ENCODE measurements at places on chromosomes 7 and 10. TPM values are rescaled to one million over a fixed set of nuclear protein-coding genes. Genes with fewer than 3 reads are reported as not detected.

TBC1D12 gene
- total RNA-seq, result 13.1 TPM

IGF2BP3 gene
- not detected for total RNA-seq

GRM8 gene
- not detected for total RNA-seq

SPOCK2 gene
- total RNA-seq, result 8.7 TPM

HOXA7 gene
- total RNA-seq, result 4.5 TPM

CDK1 gene
- 3.7 TPM for total RNA-seq

ARMC3 gene
- 3.2 TPM for total RNA-seq
